ENCODE measurements at places on chromosomes 1 and 21.

- DNase-seq: no peak
Measured at GRCh38 chr1:186033847-186034271, 299.7 kb downstream of the HMCN1 start.

DNA sequence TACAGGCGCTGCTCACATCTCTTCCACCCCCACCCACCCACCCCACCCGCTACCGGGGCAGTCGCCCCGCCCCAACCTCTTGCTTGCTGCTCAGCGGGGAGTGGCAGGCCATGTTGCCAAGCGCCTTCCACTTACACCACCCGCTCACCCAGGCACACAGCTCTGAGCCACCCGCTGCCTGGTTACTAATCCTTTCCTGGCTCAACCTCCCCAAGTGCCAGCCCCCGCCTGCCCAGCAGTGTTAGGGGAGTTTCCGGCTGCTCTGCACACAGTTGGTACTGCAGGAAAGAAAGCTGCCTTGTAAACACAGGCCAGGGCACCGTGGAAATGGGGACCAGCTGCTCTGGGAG, 56.2 kb downstream of the LACTBL1 start:
- DNase-seq: no peak

DNA sequence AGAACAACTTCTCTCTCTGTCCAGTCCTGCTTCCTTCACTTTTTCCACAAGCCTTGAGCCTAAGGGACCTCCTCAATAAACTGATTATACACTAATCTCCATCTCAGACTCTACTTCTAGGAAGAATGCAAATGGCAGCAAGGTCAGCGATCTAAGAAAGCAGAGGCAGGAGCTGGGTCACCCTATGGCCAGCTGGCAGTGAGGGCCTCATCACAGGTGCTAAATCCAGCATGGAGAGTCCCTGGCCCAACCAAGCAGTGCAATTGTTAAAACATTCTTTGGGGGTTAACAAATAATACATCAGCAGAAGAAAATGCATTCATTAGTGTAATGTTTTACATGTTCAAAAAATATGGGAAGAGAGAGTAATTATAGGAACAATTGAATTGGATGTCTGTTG, 416.0 kb downstream of the SIPA1L2 start:
- DNase-seq: no peak

GRCh38 chr1:86708920-86709319, 4.5 kb downstream of the SH3GLB1 start:
- DNase-seq: no peak

DNA sequence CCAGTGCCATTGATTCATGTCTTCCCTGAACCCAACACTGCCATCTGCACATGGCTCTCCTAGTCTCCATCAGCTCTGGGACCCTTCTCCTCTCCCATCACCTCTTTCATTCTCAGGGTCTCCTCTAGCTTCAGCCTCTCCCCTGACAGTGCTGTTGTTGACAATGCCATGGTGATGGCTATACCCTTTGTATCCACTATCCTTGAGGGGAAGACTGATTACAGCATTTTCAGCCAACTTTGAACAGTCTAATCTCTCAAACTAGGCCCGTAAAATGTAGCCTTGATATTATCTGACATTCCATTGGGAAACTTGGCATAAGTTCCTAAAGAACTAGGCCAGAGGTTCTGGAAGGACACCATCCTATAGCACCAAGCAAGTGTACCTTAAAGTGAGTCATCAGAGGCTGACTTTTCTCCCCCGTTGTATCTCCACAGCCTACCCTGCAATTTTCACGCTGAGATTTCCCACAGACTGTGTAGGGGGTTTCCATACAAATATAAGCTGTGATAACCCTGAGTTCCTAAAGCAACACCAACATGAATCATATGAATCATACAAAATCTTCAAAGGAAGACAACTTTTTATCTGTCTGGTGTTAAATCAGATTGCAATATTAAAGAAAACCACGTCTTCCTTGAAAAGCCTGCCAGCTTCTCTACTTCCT, 5.8 kb downstream of the HAO2 start:
- DNase-seq: no peak

GRCh38 chr1:12406211-12407021, 176.6 kb downstream of the VPS13D start:
- no peak for DNase-seq

DNA sequence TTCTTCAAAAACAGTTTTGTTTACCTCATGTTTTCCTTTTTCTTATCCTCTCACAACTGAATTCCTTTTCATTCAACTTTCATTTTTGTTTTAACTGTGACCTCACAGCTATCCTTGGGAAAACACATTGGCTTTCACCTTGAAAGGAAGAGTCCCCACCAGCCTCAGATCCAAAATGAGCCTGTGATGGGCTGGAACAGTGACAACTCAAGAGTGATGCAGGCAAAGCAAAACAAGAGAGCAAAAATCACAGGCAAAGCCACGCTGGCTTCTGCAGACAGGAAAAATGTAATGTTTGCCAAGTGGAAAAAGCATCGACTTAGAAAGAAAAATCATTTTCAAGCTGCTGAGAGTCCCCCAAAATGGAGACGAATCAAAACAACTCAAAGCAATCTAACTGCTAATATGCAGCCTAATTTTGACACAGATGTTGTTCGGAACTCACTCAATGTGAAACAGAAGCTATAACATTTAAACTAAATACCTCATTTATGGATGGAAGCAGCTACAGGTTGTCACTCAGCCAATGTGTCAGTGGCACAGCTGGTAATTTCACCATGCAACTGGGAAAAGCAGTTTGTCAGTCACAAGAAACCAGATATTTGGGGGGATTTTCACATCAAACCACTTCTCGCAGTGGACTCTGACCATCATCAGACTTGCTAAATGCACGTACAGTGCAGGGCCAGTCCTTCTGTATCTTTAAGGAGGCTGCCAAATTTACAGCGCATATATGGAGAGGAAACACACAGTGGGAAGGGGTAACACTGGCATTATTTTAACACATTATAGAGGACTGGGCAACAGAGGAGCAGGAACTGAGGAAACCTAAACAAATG, 50.7 kb downstream of the ALG14 start:
- DNase-seq: no peak

DNA sequence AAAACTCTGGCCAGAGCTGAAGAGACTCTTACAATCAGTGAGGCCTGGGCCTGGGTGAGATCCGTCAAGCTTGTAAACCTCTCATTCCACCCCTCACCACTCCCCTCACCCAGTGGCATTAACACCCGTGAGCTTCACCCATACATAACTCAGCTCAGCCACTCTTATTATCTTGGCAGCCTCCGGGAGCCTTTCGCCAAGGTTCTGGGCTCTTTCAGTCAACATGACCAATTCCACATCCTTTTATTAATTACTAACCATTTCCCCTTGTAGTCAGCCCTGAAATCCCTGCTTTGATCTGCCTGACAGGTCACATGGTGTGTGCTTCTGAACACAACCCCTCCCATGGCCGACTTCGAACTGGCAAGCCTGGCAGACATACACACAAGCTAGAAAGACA, 134.8 kb downstream of the SETD4 start:
- DNase-seq: no peak

Data from SHP77 (cell line).